Small intestine (tissue), 16 donors: ENCODE measurements at places on chromosomes 1 and 21.

DNA sequence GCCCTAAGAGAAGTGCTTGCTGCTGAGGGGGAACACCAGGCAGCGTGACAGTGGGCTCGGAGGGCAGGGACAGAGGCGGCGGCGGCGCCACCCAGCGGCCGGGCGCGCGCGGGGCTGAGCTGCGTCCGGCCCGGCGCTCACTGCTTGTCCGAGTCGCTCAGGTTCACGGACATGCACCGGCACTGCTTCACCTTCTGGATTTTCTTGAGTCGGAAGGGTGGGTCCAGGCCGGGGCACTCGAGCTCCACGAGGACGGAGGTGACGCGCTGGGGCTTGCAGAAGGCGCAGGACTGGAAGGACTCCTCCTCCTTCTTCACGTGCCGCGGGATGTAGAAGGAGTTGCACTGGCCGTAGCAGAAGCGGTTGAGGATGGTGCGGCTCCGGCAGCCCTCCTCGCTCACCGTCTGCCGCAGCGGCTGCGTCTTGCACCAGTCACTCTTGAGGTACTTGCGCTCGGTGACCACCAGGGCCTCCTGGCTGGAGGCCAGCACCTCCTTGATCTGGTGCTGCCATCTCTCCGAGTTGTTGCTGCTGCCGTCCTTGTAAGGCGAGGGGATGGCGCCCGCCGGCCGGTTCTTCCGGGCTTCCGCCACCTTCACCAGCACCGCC lies 119.0 kb downstream of the GREM2 start:
- H3K27me3 ChIP-seq, result no peaks in the 10 kb centered on the region
- H3K27ac ChIP-seq, result no peak overlapping the region
- no peaks in the 10 kb centered on the region for H3K36me3 ChIP-seq
- no peak overlapping the region for H3K4me3 ChIP-seq

DNA sequence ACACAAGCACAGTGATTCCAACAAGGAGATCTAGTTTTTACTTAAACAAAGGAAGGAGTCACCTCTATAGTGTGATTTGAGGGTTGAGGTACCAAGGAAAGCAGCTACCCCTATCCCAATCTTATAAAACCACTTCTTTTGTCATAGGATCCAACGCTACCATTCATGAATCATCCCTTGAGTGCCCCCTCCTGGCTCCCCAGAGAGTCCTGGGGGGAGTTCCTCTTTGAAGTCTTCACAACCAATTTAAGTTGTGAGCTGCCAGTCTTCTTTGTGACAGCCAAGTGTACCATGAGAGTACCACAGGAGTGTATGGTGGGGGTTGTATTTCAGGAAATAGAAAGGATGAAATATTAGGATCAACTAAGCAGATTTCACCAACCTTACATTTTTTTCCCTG lies 39.1 kb upstream of the NHLH2 start:
- no peak for DNase-seq
- H3K27me3 ChIP-seq, result no peaks in the 10 kb centered on the region
- H3K36me3 ChIP-seq, result no peaks in the 10 kb centered on the region

GRCh38 chr21:45017039-45017960 lies 57.1 kb upstream of the ADARB1 start:
- H3K27ac ChIP-seq, result no peak overlapping the region
- H3K36me3 ChIP-seq, result no peaks in the 10 kb centered on the region
- H3K4me1 ChIP-seq, result no peaks in the 10 kb centered on the region
- H3K27me3 ChIP-seq, result peaks cover 2% of the 10 kb centered on the region

DNA sequence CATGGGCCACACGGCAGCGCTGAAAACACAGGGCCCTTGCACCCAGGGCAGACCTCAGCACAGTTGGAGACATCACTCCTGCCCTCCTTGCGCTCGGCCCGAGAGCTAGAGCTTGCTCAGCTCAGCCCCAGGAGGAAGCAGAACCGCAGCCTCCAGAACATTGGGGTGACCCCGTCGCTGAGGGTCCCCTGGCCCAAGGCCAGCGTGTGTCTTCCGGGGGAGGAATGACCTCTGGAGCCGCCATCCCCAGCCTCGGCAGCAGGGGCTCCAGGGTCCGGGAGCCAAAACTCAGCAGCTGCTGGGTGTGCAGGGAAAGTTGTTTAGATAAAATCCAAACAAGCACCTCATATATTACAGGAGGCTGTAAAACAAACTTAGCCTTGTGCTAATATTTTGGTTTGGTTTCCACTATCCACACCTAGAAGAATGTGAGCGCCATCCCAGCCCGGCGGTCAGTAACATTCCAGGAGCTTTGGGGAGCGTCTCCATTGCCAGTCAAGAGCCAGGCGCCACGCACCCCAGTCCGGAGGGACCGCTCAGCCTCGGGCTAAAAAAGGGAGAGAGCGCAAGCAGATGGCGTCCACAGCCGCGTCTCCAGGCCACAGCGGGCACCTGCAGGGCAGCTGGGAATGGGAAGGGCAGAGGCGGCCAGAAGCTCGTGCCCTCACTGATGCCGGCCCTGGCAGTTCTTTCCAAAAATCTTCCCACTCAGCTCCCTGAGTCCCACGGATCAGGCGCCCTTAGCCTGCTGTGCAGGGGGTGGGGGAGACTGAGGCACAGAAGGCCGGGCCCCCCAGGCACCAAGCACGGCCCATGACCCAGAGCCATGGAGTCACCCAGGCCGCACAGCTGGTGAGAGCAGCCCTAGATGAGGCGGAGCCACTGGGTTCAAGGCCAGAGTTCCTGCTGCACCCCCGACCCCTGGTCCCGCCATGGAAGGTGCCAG lies 52.0 kb downstream of the SLX9 start:
- no peak overlapping the region for H3K27ac ChIP-seq
- peaks cover 2% of the 10 kb centered on the region for H3K27me3 ChIP-seq
- H3K4me1 ChIP-seq, result no peaks in the 10 kb centered on the region
- H3K36me3 ChIP-seq, result no peaks in the 10 kb centered on the region
- no peak overlapping the region for H3K4me3 ChIP-seq

- no peaks in the 10 kb centered on the region for H3K4me1 ChIP-seq
- H3K36me3 ChIP-seq, result no peaks in the 10 kb centered on the region
- no peak overlapping the region for H3K4me3 ChIP-seq
- H3K27me3 ChIP-seq, result no peaks in the 10 kb centered on the region
- DNase-seq, result peak; percentile 91
- peak overlapping the region; percentile 22 for H3K27ac ChIP-seq
These were observed 135.2 kb downstream of the PSMG1 start for GRCh38 chr21:39048064-39048463.

DNA sequence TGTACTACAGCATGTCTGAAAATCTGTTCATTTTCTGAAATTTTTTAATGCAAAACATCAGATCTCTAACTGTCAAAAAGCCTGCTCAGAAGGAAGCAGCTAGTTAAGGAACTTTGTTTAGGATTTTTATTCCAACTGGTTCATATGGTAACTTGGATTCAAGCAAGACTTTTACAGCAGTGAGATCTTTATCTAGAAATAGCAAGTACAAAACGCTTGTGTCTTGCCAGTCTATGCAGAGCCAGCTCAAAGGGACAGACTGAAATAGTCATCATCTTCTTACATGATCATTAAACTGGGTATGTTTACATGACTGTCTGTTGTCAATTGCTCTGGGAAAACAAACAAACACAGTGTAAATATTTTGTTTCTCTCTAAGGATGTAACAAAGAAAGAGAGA lies 37.6 kb downstream of the DDAH1 start:
- H3K4me3 ChIP-seq, result no peak overlapping the region
- H3K27me3 ChIP-seq, result no peaks in the 10 kb centered on the region
- DNase-seq, result no peak
- H3K36me3 ChIP-seq, result peaks cover 2% of the 10 kb centered on the region

- peak; percentile 84 for DNase-seq
- H3K27me3 ChIP-seq, result no peaks in the 10 kb centered on the region
- H3K36me3 ChIP-seq, result no peaks in the 10 kb centered on the region
These were observed 46.4 kb downstream of the ELF3 start for GRCh38 chr1:202056644-202057334.
